Uterus (tissue), 4 donors: ENCODE measurements at places on chromosomes 4 and X. TPM values are rescaled to one million over a fixed set of nuclear protein-coding genes. Genes with fewer than 3 reads are reported as not detected.

DNA sequence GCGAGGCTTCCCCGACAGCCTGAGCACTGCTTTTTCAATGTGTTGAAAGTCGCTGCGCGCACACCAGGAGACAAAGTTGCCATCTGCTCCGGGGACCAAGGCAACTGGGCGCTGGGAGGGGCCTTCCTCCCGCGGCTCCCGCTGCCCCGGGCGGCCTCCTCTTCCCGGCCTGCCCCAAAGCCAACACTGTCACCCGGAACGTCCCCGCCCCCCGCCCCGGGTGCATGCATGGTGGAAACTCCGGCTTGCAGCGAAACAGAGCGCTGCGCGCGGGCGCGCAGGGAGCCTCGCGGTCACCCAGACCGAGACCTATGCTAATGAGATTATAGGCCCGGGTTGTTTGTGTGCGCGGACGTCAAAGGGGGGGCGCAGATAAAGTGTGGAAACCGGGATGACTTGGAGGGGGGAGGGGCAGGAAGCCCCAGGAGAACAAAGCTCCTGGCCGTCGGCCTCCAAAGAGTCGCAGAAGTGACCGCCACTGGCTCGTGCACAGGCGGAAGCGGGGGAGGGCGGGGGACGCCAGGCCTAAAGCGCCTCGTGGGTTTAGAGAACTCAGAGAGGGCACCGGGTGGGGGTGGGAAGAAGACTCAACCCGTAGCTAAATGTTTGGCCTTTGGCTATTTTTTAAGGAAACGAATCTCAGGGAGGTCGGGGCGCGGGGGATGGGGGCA, 88.8 kb downstream of the BCOR start:
- peaks cover 3% of the 10 kb centered on the region for H3K4me1 ChIP-seq
- H3K36me3 ChIP-seq, result no peaks in the 10 kb centered on the region
- H3K27me3 ChIP-seq, result no peaks in the 10 kb centered on the region

GRCh38 chr4:67014592-67014991, 530.7 kb downstream of the CENPC start:
- no peak overlapping the region for H3K27ac ChIP-seq
- DNase-seq, result no peak
- H3K27me3 ChIP-seq, result no peaks in the 10 kb centered on the region
- no peak overlapping the region for H3K4me3 ChIP-seq
- no peaks in the 10 kb centered on the region for H3K4me1 ChIP-seq

Gene GLUD2
- total RNA-seq, result 1.5 TPM

Gene FGF5
- not detected for total RNA-seq

Gene F8A2
- total RNA-seq, result not detected

Gene FMR1NB
- not detected for total RNA-seq

Gene USP17L22
- not detected for total RNA-seq
